ENCODE measurements at places on chromosomes 13 and 19.

DNA sequence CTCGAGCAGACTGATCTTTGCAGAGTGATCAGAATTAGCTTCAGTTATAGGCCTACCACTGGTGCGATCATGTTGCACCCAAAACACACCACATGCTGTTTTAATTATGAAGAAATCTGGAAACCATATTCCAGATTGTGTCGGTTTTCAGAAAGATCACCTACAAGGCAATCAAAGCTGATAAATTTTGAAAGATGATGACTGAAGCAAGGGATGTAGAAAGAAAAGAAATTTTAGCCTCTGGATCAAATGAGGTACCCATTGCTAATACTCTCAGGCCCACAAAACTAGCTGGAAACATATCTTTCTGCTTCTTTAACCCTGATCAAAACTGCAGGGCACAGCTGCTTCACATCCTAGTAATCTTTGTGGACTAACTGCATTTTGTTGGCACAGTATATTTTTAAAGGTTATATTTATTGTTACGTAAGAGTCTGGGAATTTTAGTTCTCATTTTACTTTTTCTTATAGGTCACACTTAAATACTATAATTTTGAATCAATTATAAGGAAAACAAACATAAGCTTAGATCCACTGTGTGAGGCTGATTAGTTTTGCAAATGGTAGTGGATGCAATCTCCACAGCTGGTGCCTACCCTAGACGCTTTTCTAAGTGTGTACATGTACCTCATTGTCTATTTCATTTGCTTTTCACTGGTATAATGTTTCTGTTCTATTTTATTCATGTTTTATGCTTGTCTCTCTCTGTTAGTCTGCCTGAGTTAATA lies 150.9 kb downstream of the RGCC start:
- DNase-seq = no peak

DNA sequence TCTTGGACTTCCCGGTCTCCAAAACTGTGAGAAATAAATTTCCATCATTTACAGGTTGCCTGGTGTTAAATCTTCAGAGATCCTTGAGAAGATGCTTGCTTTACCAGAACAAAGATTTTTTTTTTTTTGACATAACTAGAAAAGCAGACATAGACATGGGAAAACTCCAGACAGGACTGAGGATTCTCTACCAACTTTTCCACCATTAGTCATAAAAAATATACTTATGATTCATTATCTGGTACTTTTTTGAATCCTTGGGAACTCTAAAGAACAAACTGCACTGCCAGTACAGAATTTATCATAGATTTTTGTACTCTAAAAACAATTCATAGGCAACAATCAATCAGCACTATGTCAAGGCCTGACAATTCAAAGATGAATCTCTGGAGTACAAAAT lies 487.6 kb downstream of the EFNB2 start:
- DNase-seq = no peak

- DNase-seq = no peak
Observed at GRCh38 chr13:78520425-78520824, 82.9 kb downstream of the POU4F1 start.

GRCh38 chr19:47257411-47258169 lies 1.3 kb downstream of the CCDC9 start:
- no peak for DNase-seq

DNA sequence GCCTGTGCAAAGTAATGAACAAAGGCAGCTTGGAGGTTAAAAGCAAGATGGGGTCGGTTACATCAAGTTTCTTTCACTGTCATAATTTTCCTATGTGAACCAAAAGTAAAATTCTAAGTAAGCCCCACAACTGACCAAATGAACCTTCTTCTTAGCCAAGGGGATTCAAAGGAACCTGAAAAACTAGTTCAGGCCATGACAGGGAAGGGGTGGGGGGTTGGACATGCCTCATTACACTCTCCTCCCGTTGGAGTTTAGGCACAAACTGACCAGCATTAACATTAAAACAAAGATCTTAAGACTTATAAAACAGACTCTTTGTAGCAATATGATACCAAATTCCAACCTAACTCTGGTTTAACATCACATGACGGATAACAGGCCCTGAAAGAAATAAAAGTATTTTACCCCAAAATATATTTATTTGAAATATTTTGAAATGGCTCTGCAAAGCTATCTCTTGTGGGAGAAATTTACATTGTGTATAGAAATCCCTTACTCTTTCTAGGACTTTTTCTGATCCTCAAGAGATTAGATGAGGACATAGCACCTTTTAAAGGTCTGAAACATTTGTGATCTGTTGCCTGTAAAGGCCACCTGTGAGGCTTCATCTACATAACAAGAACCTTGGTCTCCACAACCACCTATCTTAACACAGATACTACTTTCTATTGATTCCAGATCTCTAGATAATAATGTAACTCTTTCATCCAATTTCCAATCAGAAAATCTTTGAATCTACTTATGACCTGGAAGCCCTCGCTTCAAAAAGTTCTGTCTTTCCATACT lies 1829.0 kb upstream of the MIR17HG start:
- DNase-seq = no peak

DNA sequence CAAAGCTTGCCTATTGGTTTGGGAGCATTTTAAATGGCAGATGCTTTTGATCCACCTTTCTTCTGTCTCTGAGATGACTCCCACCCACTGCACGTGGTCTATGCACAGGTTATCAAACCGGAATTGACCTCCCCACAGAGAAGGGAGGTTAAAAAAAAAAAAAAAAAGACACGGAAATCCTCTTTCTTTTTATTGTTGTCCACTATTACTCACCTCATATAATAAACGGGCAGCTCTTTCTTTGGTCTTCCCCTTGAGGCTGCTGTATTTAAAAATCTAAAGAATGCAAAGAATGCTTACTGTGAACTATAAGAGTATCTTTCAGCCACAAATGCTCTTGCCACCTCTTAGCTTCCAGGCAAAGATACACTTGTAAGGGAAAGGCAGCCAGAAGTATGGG lies 329.7 kb downstream of the NDFIP2 start:
- no peak for DNase-seq

DNA sequence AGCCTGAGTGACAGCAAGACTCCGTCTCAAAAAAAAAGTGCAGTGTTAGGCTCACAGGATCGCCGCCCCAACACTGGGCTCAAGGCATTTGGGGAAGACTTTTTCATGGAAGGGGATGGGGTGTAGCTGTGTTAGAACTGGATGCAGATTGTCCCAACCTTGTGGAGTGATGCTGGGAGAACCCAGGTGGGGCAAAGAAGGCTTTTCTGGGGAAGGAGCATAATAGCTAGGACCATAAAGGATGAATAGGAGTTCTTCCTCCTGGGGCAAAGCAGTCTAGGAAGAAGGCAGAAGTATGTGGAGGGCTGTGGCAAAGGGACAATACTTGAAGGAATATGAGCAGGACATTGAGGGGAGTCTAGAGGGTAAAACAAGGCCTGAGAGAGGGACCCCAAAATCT lies 11.2 kb downstream of the TLE6 start:
- DNase-seq = no peak
